Activated naive CD4-positive, alpha-beta T cell treated with anti-CD3 and anti-CD28 coated beads for 36 hours (primary cell): ENCODE measurements at places on chromosomes 2 and 18.
A peak's percentile ranks its signal among the peaks of the same experiment; 100 is the strongest.

DNA sequence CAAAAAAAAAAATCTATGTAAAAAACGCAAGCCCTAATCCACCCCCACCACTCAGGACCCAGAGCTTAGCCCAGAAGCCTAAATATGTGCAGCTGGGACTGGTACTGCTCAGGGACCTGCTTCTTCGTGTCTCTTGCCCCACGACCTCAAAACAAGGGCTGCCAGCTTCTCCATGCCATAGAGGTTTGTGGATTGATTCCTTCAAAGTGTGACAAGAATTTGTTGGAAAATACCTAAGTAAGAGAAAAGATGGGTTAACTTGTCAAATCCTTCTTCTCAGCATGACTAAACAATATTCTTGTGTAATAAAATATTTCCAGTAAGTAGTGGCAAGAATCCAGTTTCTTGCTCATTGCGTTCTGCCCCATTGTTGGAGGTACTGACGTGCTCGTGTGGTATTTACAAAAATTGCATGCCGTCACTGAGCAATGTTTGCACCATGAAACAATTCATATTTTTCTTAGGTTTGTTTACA is 825 bp upstream of the SCYGR1 start:
- no peak for DNase-seq

DNA sequence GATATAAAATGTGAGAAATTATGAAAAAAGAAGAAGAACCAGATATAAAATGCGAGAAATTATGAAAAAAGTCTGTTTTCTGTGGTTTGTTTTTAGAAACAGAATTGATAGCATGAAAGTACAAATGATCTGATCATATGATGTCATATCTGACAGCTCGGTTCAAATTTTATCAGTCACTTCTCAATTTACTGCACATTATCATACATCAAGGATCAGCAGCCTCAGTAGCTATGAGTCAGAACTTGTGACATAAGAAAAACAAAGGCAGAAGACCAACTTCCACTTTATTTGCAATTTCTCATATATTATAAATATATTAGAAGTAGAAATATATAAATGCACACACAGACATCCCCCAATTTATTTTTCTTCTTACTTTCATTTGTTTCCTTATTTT is 634.0 kb downstream of the LRP1B start:
- no peak for DNase-seq

GRCh38 chr2:187102381-187102780 is 253.4 kb upstream of the ZSWIM2 start:
- no peak for DNase-seq

- no peak for DNase-seq
Observed at GRCh38 chr2:104855221-104856085, 1.5 kb downstream of the POU3F3 start.

DNA sequence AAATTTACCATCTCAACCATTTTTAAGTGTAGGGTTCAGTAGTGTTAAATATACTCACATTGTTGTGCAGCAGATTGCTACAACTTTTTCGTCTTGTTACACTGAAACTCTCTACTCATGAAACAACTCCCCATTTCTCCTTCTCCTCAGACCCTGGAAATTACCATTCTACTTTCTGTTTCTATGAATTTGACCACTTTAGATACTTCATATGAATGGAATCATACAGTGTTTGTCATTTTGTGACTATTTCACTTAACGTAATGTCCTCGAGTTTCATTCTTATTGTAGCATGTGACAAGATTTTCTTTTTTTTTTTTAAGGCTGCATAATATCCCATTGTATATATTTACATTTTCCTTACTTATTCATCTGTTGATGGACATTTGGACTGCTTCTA is 203.8 kb downstream of the PLCL1 start:
- no peak for DNase-seq

- no peak for DNase-seq
Observed at GRCh38 chr2:22326250-22326649, 1058.7 kb upstream of the KLHL29 start.

- no peak for DNase-seq
Observed at GRCh38 chr18:29648891-29649290, 1393.7 kb downstream of the DSC3 start.

DNA sequence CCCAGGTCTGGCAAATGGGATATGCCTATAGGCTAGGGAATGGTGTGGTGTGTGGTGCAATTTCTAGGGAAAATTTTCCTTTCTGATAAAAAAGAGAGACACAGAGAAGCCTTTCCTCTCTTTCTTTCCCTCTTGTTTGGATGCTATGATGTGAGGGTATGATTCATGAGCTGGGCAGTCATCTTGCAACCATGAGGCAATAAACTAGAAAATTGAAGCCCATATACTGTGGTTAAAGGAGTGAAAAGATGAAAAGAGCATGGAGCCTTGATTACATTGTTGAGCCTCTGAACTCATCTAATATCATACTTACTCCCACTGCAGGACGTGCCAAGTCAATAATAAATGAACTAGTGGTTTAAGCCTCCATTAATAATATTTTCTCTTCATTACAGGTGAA is 215.6 kb downstream of the HAUS1 start:
- DNase-seq = no peak

DNA sequence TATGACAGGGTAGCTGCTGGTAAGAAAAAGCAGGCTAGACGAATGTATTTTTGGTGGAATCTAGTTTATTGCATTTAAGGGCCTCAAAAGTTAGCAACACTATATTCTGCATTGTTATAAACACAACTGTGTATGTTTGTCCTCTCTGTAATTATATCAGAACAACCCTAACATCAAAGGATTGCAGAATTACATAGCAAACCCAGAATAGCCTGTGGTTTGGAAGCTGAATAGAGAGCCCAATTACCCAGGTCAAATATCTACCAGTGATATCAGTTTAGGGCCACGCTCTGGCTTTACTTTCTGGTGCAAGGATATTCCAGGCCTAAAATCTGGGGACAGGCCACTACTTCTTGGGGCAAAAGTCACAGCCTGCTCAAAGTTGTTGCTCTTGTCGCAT is 25.1 kb upstream of the MRO start:
- no peak for DNase-seq

GRCh38 chr2:19574778-19575260 is 216.4 kb upstream of the OSR1 start:
- no peak for DNase-seq

- DNase-seq = no peak
Observed at GRCh38 chr18:39648616-39649015, 2083.0 kb upstream of the CELF4 start.

- no peak for DNase-seq
Observed at GRCh38 chr18:13451661-13452387, 233.3 kb downstream of the LDLRAD4 start.

DNA sequence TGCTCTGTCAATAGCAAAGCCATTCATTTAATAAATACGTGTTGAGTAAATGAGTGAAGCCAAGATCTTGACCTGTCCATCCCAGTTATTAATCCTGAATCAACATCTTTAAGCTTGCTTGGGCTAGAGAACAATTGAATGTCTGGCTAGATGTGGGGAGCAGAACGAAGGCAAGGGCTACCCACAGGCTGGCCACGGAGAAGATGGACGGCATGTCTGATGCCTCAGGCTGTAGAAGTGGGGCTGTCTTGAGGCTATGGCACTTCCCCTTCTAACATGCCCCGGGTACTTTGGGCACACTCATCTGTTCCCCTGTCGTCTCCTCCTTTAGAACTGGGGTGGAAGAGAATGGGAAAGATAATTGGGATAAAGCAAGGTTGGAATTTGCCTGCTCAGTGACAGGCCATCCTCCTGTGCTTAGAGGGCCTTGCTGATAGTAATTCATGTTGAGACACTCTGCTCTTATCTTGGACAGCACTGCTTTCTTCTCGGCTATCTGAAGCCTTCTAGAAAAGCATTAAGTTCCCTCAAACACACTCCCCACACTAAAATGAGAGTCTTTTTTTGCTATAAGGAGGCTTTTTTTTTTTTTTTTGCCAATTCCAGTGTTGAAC is 225.7 kb downstream of the MREG start:
- DNase-seq = no peak

GRCh38 chr18:55421308-55421614 is 166.7 kb downstream of the TCF4 start:
- no peak for DNase-seq

GRCh38 chr18:40017021-40017420 is 1938.0 kb upstream of the PIK3C3 start:
- no peak for DNase-seq

DNA sequence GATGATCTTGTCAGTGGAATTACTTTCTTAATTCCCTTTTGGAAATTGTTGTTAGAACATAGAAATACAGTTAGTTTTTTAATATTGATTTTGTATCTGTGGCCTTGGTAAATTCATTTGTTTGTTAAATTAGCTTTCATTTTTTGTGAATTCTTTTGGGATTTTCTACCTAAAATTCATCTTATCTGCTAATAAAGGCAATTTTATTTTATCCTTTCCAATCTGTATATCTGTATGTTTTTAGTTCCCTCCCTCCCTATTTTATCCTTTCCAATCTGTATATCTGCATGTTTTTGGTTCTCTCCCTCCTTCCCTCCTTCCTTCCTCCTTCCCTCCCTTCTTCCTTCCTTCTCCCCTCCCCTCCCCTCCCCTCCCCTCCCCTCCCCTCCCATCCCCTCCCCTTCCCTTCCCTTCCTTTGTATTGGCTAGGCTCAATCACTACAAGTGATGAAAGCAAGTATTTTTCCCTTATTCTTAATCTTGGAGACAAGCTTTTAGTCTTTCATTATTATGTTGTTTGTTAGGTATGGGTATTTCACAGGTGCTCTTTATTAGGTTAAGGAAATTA is 244.4 kb downstream of the ALK start:
- DNase-seq = no peak

GRCh38 chr2:44325897-44326296 is 35.4 kb downstream of the PREPL start:
- no peak for DNase-seq

GRCh38 chr2:233439191-233439590 is 84.9 kb downstream of the DGKD start:
- no peak for DNase-seq

DNA sequence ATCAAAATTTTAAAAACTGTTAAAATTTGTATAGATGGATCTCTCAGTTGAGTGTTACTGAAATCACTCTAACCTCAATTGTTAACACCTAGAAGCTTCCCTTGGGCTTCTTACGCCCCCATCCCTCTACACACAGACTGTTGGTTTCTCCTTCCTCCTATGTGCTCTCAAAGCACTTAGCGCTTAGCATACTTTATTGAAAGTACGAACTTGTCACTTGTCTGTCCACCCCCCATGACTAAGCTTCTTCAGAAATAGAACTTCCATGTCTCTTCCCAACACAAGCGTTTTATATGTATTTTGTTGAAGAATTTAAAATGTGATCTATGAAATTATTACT is 441 bp downstream of the MPHOSPH10 start:
- DNase-seq = no peak

DNA sequence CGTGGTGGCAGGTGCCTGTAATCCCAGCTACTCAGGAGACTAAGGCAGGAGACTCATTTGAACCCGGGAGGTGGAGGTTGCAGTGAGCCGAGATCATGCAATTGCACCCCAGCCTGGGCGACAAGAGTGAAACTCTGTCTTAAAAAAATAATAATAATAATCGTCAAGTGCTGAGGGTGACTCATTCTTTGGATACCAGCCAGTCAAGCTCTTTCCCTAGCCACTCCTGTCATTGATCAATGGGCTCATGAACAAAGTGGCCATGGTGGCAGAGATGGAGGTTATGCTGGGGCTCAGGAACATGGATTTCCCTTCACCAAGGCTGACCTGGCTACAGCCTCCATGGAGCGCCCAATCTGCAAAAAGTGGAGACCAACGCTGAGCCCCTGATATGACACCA is 94.5 kb upstream of the HAAO start:
- no peak for DNase-seq

- DNase-seq = no peak
Observed at GRCh38 chr2:134773335-134773734, 54.5 kb upstream of the TMEM163 start.

DNA sequence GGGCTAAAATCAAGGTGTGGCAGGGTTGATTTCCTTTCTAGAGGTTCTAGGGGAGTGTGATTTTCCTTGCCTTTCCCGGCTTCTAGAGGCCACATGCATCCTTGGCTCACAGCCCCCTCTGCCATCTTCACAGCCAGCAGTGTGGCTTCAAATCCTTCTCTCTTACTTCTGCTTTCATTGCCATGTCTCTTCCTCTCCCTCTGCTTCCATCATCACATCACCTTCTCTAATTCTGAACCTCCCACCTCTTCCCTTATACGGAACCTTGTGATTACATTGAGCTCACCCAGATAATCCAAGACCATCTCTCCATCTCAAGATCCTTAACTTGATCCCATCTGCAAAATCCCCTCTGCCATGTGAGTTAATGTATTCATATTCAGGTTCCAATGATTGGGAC is 56.2 kb upstream of the RMDN2 start:
- DNase-seq = no peak

DNA sequence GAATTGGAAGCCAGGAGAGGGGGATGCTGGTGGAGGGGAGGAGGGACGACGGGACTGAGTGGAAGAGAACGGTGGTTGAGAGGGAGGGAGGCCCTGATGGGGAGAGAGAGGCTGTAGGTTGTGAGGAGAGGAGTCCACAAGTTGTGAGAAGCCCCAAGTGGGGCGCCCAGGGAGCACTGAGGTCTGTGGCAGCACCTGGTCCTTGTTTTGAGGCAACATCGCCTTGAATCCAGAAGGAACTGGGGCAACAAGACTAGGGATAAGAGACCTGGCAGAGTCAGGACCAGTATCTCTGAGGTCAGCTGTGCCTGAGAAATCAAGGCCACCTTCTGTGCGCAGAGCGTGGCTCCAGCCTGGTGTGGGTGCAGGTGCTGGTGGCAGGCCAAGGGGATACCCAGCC is 1.1 kb downstream of the PRR30 start:
- no peak for DNase-seq

- DNase-seq = peak; percentile 2
Observed at GRCh38 chr2:127612111-127612822, 33.7 kb upstream of the GPR17 start.

DNA sequence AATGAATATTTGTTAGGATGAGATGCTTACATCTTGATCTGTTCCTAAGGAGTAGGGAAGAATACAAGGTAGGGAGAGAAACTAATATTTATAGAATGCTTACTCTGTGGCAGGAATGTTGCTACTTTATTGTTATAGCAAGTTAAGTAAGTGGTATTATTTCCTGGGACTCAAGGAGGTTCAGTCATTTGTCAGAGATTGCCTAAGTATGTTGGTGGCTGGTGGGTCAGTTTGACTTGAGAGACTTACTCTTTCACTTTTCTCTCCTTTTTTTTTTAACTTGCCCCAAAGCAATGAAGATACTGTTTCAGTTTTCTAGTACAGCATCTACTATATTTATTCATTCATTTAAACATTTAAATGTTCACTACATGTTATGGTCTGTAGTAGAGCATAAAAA is 209.2 kb upstream of the STON1 start:
- DNase-seq = no peak

GRCh38 chr2:238055841-238056240 is 5.0 kb upstream of the SCLY start:
- no peak for DNase-seq

DNA sequence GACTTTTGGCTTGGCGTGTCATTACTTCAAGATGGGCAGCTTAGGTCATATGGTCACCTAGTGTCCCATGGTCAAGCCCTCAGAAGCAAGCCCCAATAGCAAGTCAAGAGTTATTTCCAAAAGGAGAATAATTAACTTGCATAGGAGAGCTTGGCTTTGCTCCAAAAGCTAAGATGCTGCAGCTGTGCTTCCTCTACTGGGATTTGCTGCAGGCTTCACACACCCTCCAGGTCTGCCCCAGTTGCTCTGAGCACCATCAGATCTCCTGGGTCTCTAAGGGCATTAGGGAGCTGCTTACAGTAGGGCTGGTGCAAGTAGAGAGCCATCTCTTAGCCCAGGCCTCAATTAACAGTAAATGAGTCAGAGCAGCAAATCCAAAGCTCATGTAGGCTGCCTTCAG is 46.6 kb downstream of the THUMPD2 start:
- DNase-seq = no peak

- peak; percentile 50 for DNase-seq
Observed at GRCh38 chr2:65431421-65432226, 775 bp downstream of the SPRED2 start.
